ENCODE measurements at places on chromosomes 4 and X. TPM values are rescaled to one million over a fixed set of nuclear protein-coding genes. Genes with fewer than 3 reads are reported as not detected.

CENPVL2 gene
- total RNA-seq, result 3.3 TPM

TBX22 gene
- under 0.01 TPM for total RNA-seq

PIR gene
- total RNA-seq, result 2.0 TPM

GAGE12F gene
- not detected for total RNA-seq

PRRG1 gene
- 8.6 TPM for total RNA-seq

OPHN1 gene
- 39.1 TPM for total RNA-seq

LONRF3 gene
- total RNA-seq, result 1.6 TPM

MBNL3 gene
- 2.0 TPM for total RNA-seq

CXCL11 gene
- not detected for total RNA-seq

BEX5 gene
- 55.4 TPM for total RNA-seq

CORIN gene
- 0.82 TPM for total RNA-seq

IBSP gene
- not detected for total RNA-seq

LRCH2 gene
- total RNA-seq, result 57.1 TPM

TCEANC gene
- total RNA-seq, result 15.5 TPM

MAGEB16 gene
- total RNA-seq, result not detected

PDCL2 gene
- total RNA-seq, result not detected

SLC2A9 gene
- 2.9 TPM for total RNA-seq

PITX2 gene
- total RNA-seq, result not detected

CENPVL1 gene
- 3.3 TPM for total RNA-seq

AWAT2 gene
- not detected for total RNA-seq

POU3F4 gene
- 16.3 TPM for total RNA-seq

SPP1 gene
- total RNA-seq, result 160 TPM

F9 gene
- total RNA-seq, result not detected

EIF2S3 gene
- total RNA-seq, result 296 TPM

SLC25A53 gene
- 10.2 TPM for total RNA-seq

PABPC5 gene
- total RNA-seq, result 14.3 TPM

NSDHL gene
- total RNA-seq, result 34.2 TPM

GRPR gene
- 0.41 TPM for total RNA-seq

LRAT gene
- total RNA-seq, result 0.41 TPM

CTAG1B gene
- not detected for total RNA-seq

SYNPO2 gene
- 1.6 TPM for total RNA-seq

MAGEB6 gene
- not detected for total RNA-seq

CD38 gene
- total RNA-seq, result 1.6 TPM

HSD17B10 gene
- 31.0 TPM for total RNA-seq

TMSB15B gene
- total RNA-seq, result 22.4 TPM

MTNR1A gene
- total RNA-seq, result not detected

MUC7 gene
- total RNA-seq, result not detected

WDR1 gene
- total RNA-seq, result 83.2 TPM

DGAT2L6 gene
- total RNA-seq, result not detected

SLC10A4 gene
- 7.7 TPM for total RNA-seq

IL21 gene
- total RNA-seq, result not detected

SETD7 gene
- total RNA-seq, result 28.5 TPM

CFP gene
- total RNA-seq, result 0.82 TPM

IL13RA2 gene
- total RNA-seq, result 4.9 TPM

OTC gene
- 0.41 TPM for total RNA-seq

NDP gene
- total RNA-seq, result 27.3 TPM

CLCN5 gene
- 4.1 TPM for total RNA-seq

SPANXA1 gene
- not detected for total RNA-seq
